HuH-7 (cell line): ENCODE measurements at places on chromosomes 3 and 15.

DNA sequence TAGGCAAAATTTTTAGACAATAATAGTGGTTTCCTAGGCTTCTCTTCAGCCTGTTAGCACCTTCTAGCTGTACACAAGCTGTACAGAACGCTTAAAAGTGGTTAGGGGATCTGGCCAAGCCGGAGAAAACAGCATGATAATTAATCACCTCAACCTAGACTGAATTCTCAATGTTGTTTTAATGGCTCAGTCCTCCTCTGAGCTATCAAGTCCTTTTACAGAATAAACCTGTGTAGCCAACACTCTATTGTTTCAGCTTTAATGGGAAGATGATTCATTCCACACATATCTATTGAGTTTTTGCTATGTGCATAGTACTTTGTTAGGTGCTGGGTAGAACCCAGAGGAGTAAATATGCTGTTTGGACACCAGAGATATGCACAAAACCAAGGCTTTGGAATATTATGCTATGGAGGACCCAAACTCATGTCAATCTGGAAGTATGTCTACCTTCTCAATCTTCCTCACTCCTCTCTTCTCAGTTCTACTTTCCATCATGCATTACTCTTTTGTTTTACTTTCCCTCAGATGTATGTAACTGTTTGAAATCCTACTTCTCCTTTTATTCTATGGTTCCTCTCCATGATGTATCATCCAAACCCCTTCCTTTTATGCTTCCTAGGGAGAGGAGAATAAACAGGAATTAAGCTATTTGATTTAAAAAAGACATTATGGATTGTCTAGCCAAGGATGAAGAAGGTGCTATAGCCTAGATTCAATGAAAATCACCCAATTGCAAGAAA lies 27.6 kb upstream of the UBE2E2 start:
- DNase-seq: no peak

DNA sequence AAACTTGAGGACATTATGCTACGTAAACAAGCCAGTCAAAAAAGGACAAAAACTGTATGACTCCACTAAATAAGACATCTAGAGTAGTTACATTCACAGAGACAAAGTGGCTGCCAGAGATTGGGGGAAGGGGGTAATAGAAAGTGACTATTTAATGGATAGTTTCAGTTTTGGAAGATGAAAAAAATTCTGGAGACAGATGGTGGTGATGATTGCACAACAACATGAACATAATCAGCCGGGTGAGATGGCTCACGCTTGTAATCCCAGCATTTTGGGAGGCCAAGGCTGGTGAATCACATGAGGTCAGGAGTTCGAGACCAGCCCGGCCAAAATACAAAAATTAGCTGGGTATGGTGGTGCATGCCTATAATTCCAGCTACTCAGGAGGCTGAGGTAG lies 40.6 kb downstream of the DPP8 start:
- DNase-seq: no peak

GRCh38 chr15:73754461-73754860 lies 1.3 kb upstream of the INSYN1 start:
- no peak for DNase-seq

DNA sequence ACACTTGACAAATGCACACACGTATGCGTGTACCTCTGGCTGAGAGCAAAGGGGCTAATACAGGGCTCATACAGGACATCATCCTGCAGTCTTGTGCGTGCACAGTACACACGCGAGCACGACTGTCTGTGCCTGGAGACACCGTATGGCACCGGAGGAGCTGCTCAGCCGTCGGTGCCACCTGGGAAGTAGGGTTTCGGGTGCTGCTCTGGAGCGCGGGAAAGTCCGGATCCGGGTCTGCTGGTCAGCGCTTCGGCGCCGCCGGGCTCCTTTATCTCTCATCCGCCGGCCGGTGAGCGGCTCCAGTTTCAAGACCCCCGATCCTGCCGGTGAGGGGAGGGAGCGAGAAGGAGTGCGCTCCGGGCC lies 9.3 kb downstream of the FOXL2 start:
- DNase-seq: no peak

DNA sequence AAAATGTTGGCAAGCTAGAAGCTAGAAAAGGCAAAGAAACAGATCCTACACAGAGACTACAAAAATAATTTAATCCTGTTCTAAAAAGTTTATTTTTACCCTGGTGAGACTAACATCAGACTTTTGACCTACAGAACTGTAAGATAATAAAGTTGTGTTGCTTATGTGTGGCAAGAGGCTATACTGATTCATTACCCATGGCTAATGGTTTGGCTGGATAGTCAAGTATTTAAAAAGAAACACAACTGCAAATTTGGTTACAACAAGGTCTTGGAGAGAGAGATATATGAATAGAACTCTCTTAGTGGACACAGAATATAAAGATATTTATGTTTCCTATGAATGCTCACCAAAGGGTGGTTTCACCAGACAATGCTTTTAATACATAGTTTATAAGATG lies 364.2 kb upstream of the PLSCR5 start:
- DNase-seq: no peak

DNA sequence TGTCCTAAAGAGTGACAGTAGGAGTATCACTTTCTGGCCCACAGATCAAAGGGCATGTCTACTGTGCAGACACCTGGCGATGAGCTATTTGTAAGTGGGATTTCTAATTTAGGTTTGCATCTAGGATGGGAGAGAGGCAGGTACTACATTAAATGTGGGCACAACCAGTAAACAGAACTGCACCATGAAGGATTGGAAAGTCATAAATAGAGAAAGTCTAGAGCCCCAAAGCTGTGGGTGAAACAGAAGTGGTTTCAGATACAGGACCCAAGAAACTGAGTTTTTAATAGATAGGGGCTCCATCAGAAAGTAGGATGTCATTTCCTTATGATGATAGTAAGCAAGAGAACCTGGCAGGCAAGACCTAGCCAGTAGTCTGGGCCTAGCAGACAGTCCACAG lies 35.2 kb upstream of the SPPL2A start:
- no peak for DNase-seq

DNA sequence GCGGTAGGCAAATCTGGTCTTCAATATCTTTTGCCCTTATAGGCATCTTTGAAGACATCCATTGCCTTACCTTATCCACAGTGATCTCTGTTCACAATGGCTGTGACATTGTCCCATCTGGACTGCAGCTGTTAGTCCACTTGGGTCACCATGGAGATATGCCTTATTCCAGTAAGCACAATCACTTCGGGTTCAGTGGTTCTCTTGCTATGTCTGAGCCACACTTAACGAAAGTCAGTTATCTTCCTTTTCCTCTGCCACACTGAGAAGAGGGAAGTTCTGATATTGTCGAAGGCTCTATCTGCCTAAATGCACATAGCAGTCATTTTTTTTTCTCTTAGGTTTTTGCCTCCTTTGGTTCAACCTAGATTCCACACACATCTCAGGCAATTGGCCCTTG lies 119.0 kb upstream of the SATB1 start:
- DNase-seq: no peak
